ENCODE measurements at places on chromosomes 3 and 15.

DNA sequence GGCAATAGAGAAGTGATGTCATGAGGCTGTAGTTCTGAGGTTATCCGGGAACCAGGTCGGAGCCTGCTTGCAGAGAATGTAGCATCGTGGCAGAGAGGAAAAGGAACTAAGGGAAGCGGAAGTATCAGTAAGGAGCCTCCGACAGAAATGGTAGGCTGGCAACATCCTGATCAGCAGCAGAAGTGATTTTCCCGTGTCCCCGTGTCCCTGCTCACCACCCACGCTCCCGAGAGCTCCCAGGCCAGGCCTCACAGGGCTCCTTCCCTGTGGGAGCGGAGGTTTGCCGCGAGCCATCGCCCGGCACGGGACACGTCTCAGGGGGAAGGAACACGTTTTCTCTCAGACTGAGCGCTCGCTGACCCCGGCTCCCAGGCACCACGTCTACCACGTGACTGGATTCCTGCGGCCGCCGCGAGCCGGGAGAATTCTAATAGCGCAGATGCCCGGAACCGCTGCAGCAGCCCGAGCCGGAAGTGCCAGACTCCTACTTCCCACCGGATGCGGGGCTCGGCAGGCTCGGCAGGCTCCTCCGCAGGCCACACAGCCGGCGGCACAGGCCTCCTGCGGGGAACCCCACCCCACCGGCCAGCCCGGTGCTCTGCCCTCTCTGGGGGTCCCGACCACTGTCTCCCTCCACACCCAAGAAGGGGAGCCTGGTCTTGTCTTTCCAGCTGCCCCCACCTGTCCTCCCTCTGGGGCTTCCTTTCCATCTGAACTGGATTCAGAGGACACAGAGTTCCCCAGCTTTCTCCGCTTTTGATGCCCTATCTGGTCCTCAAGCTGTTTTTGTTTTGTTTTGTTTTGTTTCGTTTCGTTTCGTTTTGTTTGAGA lies 99.3 kb downstream of the BDH1 start:
- peak overlapping the region; percentile 63 for H3K4me3 ChIP-seq
- peak; percentile 73 for DNase-seq
- no peaks in the 10 kb centered on the region for H3K36me3 ChIP-seq
- peak overlapping the region; percentile 81 for H3K27ac ChIP-seq

DNA sequence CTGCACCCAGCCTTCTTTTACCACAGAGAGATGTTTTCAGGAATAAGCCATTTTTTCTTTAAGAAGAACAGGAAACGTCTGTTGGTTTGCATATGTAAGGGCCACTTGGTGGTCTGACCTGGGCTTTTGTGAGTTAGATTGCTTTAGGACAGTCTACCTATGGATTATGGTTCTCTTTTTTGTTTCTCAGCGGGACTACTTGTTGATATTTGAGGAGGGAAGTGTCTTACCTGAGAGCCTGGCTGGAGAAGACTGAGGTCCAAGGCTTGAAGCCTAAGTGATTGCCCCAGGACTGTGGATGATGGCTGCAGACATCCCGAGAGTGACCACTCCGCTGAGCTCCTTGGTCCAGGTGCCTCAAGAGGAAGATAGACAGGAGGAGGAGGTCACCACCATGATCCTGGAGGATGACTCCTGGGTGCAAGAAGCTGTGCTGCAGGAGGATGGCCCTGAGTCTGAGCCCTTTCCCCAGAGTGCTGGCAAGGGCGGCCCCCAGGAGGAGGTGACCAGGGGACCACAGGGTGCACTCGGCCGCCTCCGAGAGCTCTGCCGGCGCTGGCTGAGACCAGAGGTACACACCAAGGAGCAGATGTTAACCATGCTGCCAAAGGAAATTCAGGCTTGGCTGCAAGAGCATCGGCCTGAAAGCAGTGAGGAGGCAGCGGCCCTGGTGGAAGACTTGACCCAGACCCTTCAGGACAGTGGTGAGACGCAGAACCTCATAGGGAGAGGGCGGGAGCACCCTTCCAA lies 3.0 kb downstream of the ZSCAN2 start:
- H3K27me3 ChIP-seq, result no peaks in the 10 kb centered on the region
- H3K4me3 ChIP-seq, result no peak overlapping the region
- no peak overlapping the region for H3K27ac ChIP-seq
- DNase-seq, result no peak
- H3K4me1 ChIP-seq, result peaks cover 29% of the 10 kb centered on the region
- peaks cover 39% of the 10 kb centered on the region for H3K36me3 ChIP-seq

GRCh38 chr3:64444490-64445108 lies 219.3 kb upstream of the PRICKLE2 start:
- no peaks in the 10 kb centered on the region for H3K4me1 ChIP-seq
- no peak for DNase-seq
- no peaks in the 10 kb centered on the region for H3K36me3 ChIP-seq
- H3K4me3 ChIP-seq, result no peak overlapping the region
- peaks cover 50% of the 10 kb centered on the region for H3K27me3 ChIP-seq

GRCh38 chr3:82157952-82158351 lies 396.5 kb upstream of the GBE1 start:
- H3K27ac ChIP-seq, result no peak overlapping the region
- H3K27me3 ChIP-seq, result no peaks in the 10 kb centered on the region
- DNase-seq, result no peak
- no peak overlapping the region for H3K4me3 ChIP-seq
- H3K4me1 ChIP-seq, result no peaks in the 10 kb centered on the region
- H3K36me3 ChIP-seq, result no peaks in the 10 kb centered on the region

- peaks cover 13% of the 10 kb centered on the region for H3K36me3 ChIP-seq
- H3K27ac ChIP-seq, result peak overlapping the region; percentile 35
- no peak for DNase-seq
- no peak overlapping the region for H3K4me3 ChIP-seq
Observed at GRCh38 chr3:63870615-63871005, 6.9 kb downstream of the ATXN7 start.

DNA sequence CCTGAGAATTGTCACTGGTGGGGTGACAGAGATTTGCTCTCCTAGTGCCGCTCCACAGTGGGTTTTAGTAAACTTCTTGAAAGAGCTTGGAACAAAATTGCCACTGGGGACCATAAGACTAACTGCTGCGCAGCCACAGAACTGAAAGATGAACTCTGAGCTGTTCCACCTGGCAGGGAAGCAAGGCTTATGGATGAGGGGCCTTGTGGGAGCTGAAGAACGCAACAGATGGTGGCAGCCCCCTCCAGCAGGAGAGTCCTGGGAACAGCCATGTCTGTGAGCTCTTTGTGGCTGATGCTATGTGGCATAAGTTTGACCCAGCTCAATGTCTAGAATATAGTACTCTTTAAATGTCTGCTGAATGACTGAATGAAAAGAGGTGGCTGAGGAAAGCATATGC lies 66.8 kb upstream of the C2CD4B start:
- no peak overlapping the region for H3K27ac ChIP-seq
- no peaks in the 10 kb centered on the region for H3K4me1 ChIP-seq
- peaks cover 2% of the 10 kb centered on the region for H3K27me3 ChIP-seq
- no peaks in the 10 kb centered on the region for H3K36me3 ChIP-seq
- H3K4me3 ChIP-seq, result no peak overlapping the region

GRCh38 chr3:172106037-172106954 lies 66.9 kb downstream of the FNDC3B start:
- H3K36me3 ChIP-seq, result no peaks in the 10 kb centered on the region
- no peaks in the 10 kb centered on the region for H3K27me3 ChIP-seq
- no peak overlapping the region for H3K4me3 ChIP-seq
- H3K27ac ChIP-seq, result peak overlapping the region; percentile 76

- DNase-seq, result no peak
- no peaks in the 10 kb centered on the region for H3K27me3 ChIP-seq
- no peak overlapping the region for H3K4me3 ChIP-seq
- peaks cover 7% of the 10 kb centered on the region for H3K36me3 ChIP-seq
Observed at GRCh38 chr15:25345943-25346342, 92.9 kb downstream of the UBE3A start.

DNA sequence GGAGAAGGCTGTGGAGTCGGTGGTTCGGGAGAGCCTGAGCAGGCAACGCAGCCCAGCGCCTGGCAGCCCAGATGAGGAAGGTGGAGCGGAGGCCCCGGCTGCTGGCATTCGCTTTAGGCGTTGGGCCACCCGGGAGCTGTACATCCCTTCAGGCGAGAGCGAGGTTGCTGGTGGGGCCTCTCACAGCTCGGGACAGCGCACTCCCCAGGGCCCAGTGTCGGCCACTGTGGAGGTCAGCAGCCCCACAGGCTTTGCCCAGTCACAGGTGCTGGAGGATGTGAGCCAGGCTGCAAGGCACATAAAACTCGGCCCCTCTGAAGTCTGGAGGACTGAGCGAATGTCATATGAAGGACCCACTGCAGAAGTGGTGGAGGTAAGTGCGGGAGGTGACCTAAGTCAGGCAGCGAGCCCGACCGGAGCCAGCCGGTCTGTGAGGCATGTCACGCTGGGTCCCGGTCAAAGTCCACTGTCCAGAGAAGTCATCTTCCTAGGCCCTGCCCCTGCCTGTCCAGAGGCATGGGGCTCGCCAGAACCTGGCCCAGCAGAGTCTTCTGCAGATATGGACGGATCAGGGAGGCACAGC lies 26.7 kb downstream of the SYNM start:
- H3K4me1 ChIP-seq, result peaks cover 16% of the 10 kb centered on the region
- H3K27ac ChIP-seq, result no peak overlapping the region
- no peak for DNase-seq
- H3K4me3 ChIP-seq, result no peak overlapping the region
- no peaks in the 10 kb centered on the region for H3K27me3 ChIP-seq

DNA sequence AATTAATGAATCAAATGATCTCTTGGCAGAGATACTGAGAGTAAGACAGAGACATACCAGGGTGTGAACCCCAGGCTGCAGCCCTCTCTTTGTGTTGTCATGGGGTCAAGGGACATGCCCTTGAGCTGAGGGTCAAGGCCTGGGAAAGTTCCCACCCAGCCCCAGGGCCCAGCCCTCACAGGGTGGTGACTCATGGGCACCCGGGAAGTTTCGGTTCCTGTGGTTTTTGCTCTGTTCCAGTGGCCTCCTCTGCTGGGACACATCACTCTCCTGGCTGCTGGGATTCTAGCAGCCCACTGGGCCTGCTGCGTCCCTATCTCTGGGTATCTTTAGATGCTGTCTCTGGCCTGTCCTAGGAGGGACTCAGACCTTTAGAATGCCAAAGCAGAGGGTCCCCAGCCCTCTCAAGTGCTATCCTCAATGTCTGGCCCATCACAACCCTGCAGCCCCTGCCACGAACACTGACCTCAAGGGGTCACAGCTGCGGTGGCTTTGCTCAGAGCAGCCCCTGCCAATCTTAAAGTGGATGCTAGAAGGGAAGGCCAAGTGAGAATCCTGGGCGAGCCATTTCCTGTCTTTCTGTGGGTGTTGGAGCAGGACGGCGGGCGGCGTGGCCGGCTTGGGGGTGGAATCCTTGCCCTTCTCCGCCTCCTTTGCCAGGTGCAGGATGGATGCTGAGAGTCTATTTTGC lies 148.4 kb upstream of the TLE3 start:
- peak overlapping the region; percentile 76 for H3K27ac ChIP-seq
- no peaks in the 10 kb centered on the region for H3K36me3 ChIP-seq
- H3K27me3 ChIP-seq, result no peaks in the 10 kb centered on the region
- peak; percentile 97 for DNase-seq

DNA sequence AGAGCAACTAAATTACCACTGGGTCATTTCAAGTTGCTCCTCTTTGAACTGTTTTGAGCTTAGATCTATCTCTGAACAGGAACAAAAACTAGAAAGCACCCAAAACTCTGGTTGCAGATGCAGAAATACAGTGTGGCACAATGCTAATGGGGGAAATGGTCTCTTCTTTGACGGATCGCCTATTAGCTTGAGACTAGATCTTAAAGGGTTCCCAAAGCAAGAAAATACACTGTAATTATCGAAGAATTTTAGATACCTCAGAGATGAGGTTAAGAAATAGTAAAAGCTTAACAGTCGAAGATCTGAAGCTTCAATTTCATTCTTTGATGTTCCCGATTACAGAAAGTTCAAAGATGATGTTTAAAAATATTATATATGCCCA lies 818 bp downstream of the PPP1R2 start:
- H3K4me1 ChIP-seq, result peaks cover 42% of the 10 kb centered on the region
- peak; percentile 43 for DNase-seq
- H3K27me3 ChIP-seq, result peaks cover 16% of the 10 kb centered on the region
- H3K36me3 ChIP-seq, result no peaks in the 10 kb centered on the region
- peak overlapping the region; percentile 84 for H3K27ac ChIP-seq
- peak overlapping the region; percentile 73 for H3K4me3 ChIP-seq

- DNase-seq, result no peak
- H3K27me3 ChIP-seq, result no peaks in the 10 kb centered on the region
- H3K27ac ChIP-seq, result no peak overlapping the region
Observed at GRCh38 chr3:158753854-158754253, 21.6 kb upstream of the RARRES1 start.

GRCh38 chr3:98531622-98532274 lies at the start of gene GPR15:
TSS of gene GPR15 (plus strand) at chr3:98531978. CDS start at chr3:98532034, 56 bp downstream.
- H3K27me3 ChIP-seq, result no peaks in the 10 kb centered on the region
- H3K27ac ChIP-seq, result no peak within 1 kb of the TSS
- no peaks in the 10 kb centered on the region for H3K36me3 ChIP-seq
- DNase-seq, result no peak
- no peaks in the 10 kb centered on the region for H3K4me1 ChIP-seq

DNA sequence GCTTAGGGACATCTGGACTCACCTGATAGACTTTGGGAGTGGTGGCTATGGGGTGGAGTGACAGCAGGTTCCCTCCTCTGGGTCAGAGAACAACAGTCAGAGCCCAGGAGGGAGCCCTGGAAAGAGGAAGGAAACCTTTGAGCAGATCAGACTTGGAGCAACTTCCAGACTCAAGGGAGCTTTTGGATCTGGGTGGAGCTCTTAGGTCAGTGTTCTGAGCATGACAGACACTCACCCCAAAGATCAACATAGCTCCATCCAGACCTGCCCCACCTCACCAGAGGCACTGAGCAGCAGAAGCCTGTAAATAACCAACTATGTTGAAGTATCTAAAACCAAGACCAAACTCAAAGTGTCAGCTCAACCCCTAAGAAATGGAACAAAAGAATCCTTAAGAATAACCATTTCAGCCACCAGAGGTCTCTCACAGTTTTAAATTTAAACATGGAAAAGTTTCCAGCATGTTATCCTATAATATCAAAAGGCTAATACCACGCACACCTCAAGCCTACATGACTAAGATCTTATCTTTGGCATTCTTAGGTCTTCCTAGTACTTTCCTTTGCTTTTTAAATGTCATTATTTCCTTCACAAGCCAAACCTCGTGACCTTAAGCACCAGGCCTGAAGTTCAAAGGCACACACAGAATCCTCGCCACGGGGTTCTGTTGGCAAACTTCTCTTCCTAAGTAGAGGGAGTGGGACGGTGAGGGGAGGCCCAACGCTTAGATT lies 56.4 kb downstream of the UMPS start:
- no peak overlapping the region for H3K4me3 ChIP-seq
- no peaks in the 10 kb centered on the region for H3K36me3 ChIP-seq
- peaks cover 14% of the 10 kb centered on the region for H3K4me1 ChIP-seq
- DNase-seq, result no peak

GRCh38 chr3:64056606-64057180 lies 33.4 kb upstream of the PSMD6 start:
- H3K4me3 ChIP-seq, result no peak overlapping the region
- no peaks in the 10 kb centered on the region for H3K4me1 ChIP-seq
- H3K36me3 ChIP-seq, result no peaks in the 10 kb centered on the region

GRCh38 chr15:80787316-80787715 lies 8.1 kb downstream of the CEMIP start:
- H3K27me3 ChIP-seq, result peaks cover 6% of the 10 kb centered on the region
- no peak for DNase-seq
- H3K27ac ChIP-seq, result no peak overlapping the region
- peaks cover 34% of the 10 kb centered on the region for H3K4me1 ChIP-seq
- H3K36me3 ChIP-seq, result no peaks in the 10 kb centered on the region

GRCh38 chr3:160746976-160747375 lies 9.1 kb upstream of the PPM1L start:
- DNase-seq, result no peak
- H3K4me1 ChIP-seq, result no peaks in the 10 kb centered on the region
- no peak overlapping the region for H3K27ac ChIP-seq
- H3K4me3 ChIP-seq, result no peak overlapping the region

- no peak overlapping the region for H3K27ac ChIP-seq
- no peaks in the 10 kb centered on the region for H3K36me3 ChIP-seq
- H3K4me1 ChIP-seq, result peaks cover 2% of the 10 kb centered on the region
Observed at GRCh38 chr3:122389892-122390291, 5.9 kb downstream of the FAM162A start.

Data from CD14-positive monocyte (primary cell).